ENCODE measurements at places on chromosomes 6 and 20.

- no peak for DNase-seq
Observed at GRCh38 chr20:8320306-8320705, 188.2 kb downstream of the PLCB1 start.

DNA sequence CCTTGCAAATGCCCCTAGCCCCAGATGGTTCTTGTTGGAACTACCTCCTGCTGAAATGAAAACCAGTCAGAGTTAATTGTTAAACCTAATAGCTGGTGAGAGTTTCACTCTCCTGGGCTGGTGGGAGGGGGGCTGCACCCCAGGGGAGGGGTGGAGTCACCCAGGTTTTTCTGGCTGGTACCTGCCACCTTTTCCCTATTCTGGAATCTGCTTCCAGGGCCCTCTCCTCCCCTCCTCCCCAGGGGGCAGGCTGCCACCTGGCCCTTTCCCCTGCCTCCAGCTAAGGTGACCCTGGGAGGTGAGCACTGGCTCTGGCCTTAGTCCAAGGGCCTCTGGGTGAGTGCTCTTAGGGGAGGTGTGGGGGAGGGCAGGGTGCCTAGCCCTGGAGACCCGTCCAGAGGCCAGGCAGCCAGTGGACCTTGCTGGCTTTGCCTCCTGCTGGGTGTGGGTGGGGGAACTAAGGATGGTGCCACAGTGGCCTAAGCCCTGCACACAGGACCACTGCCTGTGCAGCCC is 48.8 kb upstream of the EPB41L1 start:
- DNase-seq = no peak

GRCh38 chr6:89530982-89531381 is 98.0 kb downstream of the ANKRD6 start:
- no peak for DNase-seq

DNA sequence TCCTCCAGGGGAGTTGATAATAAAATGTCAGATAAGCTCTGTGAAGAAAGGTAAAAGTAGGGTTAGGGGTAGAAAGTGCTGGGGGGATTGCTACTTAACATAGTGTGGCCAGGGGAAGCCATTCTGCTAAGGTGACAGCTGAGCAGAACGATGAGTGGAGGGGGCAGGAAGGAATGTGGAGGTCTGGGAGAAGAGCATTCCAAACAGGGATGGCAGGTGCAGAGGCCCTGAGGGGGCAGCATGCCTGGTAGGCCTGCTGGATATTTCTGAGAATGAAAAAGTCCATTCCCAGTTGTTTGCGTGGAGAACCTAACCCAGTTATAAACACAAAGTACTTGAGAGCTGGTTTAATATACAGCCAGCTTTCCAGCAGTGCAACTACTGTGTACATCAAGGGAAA is 9.3 kb downstream of the GFRA4 start:
- no peak for DNase-seq

DNA sequence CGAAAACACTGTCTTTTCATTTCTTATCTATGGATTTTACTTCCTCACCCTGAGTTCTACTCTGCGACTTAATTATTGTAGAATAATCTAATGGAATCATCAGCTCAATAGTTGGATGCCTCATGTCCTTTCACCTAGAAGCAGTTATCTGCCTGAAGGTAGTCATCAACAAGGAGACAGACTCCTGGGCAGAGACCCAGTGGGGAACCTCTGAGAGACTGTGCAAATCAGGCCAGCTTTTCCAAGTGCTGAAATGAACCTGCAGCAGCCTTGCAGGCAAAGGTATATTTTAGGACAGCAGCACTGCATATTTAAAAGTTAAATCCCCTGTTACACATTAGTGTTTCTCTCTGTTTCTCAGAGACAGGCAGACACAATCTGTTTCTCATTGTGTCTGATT is 99.7 kb upstream of the STMND1 start:
- DNase-seq = no peak

DNA sequence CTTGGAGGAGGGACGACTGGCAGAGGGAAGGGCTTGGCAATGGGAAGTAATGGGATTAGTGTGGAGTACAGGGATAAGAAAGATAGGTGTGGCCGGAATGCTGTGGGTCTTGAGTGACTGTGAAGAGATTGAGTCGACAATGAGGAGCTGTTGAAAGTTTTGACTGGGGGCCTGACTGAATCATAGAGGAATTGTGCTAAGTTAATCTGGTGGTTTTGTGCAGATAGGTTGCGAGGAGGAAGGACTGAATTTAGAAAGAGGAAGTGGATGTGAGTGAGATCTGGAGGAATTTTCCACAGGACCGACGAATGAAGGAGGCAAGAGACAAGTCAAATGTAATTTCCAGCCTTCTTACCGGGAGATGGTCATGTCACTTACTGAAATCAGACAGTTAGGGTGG is 143.9 kb upstream of the RALGAPA2 start:
- DNase-seq = no peak

DNA sequence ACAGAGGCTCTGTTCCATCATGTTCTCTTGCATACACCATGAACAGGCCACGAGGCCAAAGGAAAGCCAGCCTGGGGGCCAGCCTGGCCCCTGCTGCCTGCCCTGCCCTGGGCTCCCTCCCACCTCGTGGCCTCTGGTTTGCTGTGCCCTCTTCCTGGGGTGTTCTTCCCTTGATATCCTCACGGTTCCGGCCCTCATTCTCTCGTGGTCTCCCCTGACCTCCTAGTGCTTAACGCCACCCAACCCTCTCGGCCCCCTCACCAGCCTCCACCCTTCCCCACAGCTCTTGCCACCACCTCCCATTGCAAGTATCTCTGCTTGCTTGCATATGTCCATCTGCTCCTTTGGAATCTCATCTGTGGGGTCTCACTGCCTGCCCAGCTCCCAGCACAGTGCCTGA is 73.0 kb downstream of the GNAS-AS1 start:
- DNase-seq = no peak

DNA sequence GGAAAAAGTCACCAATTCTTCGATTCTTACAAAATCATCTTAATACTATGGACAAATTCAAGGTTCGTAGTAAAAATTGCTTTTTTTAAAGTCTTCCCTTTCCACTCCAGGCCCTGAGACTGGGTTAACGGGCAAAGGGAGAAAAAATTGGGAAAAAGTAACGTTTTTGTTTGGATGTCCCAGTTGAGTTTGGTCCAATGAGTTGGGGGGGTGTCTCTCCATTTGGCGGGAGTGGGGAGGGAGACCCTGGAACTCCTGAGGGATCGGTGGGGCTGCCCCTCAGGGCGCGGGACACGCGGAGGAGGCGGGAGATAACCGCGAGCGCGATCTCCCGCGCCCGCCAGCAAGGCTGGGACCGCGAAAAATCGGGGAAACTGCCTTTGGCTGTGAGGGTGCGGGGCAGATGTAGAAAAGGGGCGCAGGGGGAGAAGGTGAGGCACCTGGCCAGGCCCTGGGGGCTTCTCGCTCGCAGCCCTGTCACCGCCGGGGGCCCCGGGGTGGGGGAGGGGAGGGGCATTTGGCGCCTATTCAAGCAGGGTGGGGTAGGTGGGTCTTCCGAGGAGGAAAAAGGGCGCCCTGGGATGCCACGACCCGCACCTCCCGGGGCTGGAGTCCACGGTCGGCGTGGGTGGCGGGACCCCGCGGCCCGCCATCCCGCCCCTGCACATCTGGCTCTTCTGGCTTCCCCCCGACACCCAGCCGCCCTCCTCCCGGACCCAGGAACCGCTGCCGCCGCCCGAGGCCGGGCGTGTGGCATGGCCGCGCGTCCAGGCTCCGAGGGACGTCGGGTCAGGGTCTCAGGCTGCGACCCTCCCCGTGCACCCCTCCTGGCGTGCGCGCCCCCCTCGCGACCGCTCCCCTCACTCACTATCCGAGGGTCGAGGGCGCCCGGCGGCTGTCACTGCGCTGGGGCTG is 595 bp downstream of the FBXO5 start:
- peak; percentile 6 for DNase-seq

GRCh38 chr6:157181649-157182048 is 141.7 kb downstream of the TMEM242 start:
- DNase-seq = no peak

GRCh38 chr20:35539756-35540212 is 2.1 kb upstream of the ERGIC3 start:
- DNase-seq = no peak

- peak; percentile 66 for DNase-seq
Observed at GRCh38 chr6:40997234-40997957, 41.6 kb downstream of the UNC5CL start.

DNA sequence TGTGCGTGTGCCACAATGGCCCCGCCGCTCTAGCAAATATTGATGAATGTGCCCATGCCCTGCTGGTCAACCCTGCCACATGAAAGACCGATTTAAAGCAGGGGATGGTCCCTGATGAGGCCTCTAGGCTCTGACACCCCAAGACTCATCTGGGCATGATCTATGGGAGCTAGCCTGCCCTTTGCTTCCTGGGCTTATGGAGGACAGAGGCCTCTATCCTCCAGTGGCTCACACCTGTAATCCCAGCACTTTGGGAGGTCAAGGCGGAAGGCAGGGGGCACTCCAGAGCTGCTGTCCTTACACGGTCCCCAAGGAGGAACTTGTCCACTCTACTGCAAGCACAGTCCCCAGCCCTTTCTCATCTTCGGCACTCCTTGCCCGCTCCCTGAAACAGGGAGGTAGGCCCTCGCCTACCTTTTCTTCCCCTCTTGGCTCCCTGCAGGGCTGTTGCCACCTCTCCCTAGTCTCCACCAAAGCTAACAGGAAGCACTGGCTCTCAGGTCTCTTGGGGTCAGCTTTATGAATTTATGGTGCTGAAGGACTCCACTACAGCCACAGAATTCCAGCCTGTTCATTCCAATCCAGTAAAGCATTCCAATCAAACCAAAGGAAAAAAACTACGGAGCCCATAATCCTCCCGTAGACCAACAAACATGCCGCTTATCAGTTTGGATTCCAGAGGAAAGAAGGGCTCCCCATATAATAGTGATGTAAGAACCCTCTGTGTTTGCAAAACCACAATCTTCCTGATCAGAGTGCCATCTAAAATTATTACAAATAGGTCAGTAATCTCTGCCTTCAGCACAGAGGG is 48.7 kb upstream of the FOXQ1 start:
- DNase-seq = peak; percentile 76

DNA sequence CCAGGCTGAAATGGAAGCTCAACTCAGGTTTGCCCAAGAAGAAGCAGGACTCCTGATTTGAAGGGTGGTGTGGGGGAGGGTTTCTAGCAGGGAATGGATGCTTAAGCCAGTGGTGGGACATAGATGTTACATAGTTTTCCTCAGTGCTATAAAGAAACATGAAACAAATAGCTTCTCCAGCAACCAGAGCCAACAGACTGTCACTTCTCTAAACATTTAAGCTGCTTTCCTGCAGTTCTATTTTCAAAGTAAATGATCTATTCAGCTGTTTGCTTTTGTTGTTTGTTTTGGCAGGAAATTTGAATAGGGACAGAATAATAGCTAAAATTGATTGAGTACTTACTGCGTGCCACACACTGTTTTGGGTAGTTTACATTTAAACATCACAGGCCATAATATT is 169.0 kb downstream of the UST start:
- DNase-seq = no peak

GRCh38 chr6:16851758-16852157 is 90.5 kb upstream of the ATXN1 start:
- no peak for DNase-seq

DNA sequence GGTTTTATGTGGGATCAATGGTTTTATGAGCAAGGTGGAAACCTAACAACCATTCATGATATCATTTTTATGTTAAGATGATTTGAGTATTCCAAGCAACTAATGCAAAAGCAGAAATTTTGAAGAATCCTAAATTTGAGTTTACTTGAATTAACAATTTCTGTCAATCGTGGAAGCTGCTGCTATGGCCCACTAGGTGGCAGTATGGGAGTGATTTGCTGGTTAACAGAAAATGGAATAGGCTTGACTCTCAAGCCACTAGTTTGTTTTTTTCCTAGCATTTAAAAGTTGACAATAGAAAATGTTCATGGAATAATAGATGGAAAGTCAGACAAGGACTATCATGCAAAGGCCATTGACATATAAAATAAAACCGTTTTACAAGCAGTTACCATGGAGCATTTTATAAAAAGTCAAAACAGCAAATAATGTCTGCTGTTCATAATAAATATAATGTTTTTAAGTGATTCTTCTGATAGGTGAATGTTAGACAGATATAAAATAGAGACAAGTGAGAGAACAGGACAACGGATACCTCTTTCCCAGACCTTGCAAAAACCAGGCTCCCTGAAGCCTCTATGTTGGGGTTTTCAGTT is 43.0 kb upstream of the TMEM200A start:
- peak; percentile 66 for DNase-seq

GRCh38 chr6:159977255-159977903 is 8.5 kb downstream of the IGF2R start:
- DNase-seq = no peak

DNA sequence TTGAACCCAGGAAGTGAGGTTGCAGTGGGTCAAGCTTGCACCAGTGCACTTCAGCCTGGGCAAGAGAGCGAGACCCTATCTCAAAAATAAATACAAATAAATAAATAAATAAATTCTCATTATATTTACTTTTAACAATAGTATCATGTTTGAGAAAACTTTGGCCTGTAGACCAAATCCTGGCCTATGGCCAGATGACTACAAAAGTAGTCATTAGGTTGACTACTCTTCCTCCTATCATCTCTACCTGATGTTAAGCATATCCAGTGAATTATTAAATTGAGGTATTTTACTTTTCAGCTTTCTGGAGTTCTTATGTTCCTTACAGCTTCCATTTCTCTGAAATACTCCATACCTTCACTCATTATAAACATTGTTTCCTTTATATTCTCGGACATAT is 280.6 kb downstream of the LAMA2 start:
- no peak for DNase-seq

- peak; percentile 68 for DNase-seq
Observed at GRCh38 chr6:132132422-132132821, 181.2 kb upstream of the CCN2 start.

GRCh38 chr6:20038410-20039204 is 173.7 kb downstream of the MBOAT1 start:
- DNase-seq = no peak

- DNase-seq = no peak
Observed at GRCh38 chr6:36309203-36309602, 27.5 kb downstream of the BNIP5 start.

GRCh38 chr6:96889146-96889545 is 8.5 kb downstream of the NDUFAF4 start:
- DNase-seq = no peak

GRCh38 chr6:90584636-90585255 is 2.1 kb downstream of the MAP3K7 start:
- peak; percentile 30 for DNase-seq

DNA sequence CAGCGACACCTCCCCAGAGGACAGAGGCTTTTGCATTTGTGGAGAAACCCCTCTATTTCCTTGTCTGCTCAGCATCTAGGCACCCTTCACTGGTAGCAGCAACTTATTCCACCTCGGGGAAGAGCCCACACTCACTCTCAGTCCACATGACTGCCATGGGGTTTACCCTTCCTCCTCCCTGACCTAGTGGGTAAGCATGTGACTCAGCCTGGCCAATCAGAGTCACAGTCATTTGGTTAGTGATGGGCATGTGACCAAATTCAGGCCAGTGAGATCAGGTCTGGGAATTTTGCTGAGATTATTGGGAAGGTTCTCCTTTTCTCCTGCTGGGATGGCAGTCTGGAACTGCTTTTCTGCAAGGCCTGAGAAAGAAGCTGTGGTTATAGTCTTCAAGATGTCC is 145.7 kb upstream of the PHACTR3 start:
- DNase-seq = no peak

- DNase-seq = no peak
Observed at GRCh38 chr20:20276811-20277530, 90.9 kb upstream of the INSM1 start.

- DNase-seq = no peak
Observed at GRCh38 chr20:3922223-3922982, 33.2 kb downstream of the PANK2 start.

Data from fibroblast of skin of right biceps (primary cell).